ENCODE measurements at places on chromosomes 11 and 22. TPM values are rescaled to one million over a fixed set of nuclear protein-coding genes. Genes with fewer than 3 reads are reported as not detected.

The SNX32 gene
- 2.5 TPM for polyA plus RNA-seq

The CTNND1 gene
- polyA plus RNA-seq: 215 TPM

The CDKN1C gene
- 134 TPM for polyA plus RNA-seq

The PRR33 gene
- polyA plus RNA-seq: 0.27 TPM

The INS gene
- not detected for polyA plus RNA-seq

The UEVLD gene
- 23.9 TPM for polyA plus RNA-seq

The KCNJ1 gene
- 127 TPM for polyA plus RNA-seq

The STK33 gene
- polyA plus RNA-seq: 28.5 TPM

The MUC2 gene
- 0.14 TPM for polyA plus RNA-seq

The CASP1 gene
- 3.8 TPM for polyA plus RNA-seq

The LMO2 gene
- 27.8 TPM for polyA plus RNA-seq

DNA sequence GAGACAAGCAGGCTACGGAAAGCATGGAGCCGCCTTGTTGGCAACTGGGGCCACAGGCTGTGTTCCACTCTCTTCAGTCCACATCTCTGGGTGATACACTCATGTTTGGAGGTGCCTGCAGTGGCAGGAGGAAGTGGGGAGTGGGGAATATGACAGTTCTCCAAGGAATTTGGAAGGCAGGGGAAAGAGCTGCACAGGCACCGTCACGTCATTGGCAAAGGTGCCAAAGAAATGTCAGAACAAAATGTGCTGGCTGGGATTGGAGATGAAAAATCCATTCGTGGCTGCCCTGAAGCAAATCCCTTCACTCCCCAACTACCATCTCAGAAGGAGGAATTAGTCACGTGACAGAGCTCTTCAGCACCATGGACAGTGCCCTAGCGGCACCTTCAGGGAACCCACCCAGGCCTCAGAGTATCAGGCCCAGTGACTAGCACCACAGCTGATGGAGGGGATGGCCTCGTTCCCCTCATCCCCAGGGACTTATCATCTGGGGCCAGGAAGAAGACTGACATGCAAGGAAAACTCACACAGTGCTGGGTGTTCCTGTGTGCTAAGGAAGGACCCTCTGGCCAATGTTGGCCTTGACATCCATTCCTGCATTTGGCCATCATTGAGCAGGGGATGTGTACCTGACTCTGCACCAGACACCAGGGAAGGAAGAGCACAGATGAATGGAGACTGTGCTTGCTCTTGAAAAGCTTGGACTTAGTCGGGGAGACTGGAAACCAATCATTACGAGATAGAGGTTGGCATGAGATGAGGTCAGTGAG lies 48.5 kb upstream of the PRDM11 start:
- peak; percentile 74 for DNase-seq

- DNase-seq: no peak
These were observed 69.2 kb downstream of the PRSS23 start for GRCh38 chr11:86869531-86869930.

DNA sequence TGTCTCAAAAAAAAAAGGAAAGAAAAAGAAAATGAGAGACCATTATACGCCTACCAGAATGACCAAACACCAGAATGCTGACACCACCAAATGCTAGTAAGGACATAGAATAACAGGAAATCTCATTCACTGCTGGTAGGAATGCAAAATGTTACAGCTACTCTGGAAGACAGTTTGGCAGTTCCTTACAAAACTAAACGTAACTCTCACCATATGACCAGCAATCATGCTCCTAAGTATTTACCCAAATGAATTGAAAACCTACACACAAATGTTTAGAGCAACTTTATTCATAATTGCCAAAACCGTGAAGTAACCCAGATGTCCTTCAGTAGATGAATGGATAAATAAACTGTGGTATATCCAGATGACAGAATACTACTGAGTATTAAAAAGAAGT lies 7.2 kb downstream of the CHKA start:
- no peak for DNase-seq

GRCh38 chr11:129989149-129989813 lies 13.4 kb downstream of the PRDM10 start:
- DNase-seq: no peak

GRCh38 chr22:30094804-30095203 lies 14.5 kb downstream of the HORMAD2 start:
- no peak for DNase-seq

DNA sequence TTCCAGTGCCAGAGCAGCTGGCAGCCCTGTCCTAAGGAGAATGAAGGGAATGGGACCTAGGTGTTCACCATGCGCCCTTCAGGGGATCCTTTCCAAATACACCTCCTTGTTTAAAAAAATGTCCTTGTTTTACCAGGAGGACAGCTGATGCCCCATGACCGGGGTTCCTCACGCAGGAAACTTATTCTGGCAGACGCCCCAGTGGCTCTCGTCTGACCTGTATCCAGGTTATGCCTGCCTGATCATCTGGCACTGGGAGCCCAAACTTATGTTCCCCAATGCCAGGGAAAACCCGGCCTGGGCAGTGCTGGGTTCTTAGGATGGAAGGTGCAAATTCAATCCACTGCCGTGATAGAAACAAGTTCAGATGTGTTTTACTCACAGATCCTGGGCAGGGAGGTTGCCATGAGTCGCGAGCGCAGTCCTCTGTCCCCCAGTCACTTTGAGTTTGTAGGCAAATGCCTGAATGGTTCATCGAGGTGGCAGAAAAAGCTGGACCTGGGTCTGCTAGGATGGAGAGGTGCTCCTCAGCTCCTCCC lies 31.5 kb downstream of the MOV10L1 start:
- no peak for DNase-seq

- no peak for DNase-seq
These were observed 5.5 kb downstream of the H19 start for GRCh38 chr11:1992111-1992510.

- DNase-seq: no peak
These were observed 992.5 kb downstream of the OPCML start for GRCh38 chr11:132539590-132540368.

- no peak for DNase-seq
These were observed 44.6 kb upstream of the LIN7C start for GRCh38 chr11:27551127-27551526.

DNA sequence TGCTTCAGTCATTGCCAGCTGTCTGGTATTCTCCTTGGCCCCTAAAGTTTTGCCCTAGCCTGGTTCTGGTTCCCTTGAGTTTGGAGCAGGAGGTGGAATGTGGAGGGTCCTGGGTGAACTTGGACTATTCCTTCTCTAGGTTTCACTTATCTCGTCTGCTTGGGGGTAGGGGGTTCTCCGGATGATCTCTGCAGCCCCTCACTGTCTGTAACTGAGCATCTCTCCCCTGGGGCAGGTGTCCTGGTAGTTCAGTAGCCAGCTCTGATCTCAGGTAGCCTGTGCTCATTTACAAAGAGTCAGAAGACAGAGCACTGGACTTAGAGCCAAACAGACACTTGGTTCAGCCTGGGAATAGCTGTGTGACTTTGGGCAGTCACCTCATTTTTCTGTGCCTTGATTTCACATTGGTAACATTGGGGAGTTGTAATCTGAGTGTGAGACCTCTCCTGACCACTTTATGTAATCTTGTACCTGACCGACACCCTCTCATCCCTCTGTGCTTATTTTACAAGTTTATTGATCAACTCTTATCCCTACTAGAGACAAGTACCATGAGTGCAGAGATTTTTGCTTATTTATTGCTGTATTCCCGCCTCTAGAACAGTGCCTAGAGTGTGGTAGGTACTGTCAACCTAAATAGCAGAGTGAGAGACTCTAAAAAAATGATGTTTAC lies 804 bp downstream of the CCDC134 start:
- no peak for DNase-seq

GRCh38 chr22:35204807-35205775 lies 52.2 kb upstream of the HMGXB4 start:
- peak; percentile 37 for DNase-seq

DNA sequence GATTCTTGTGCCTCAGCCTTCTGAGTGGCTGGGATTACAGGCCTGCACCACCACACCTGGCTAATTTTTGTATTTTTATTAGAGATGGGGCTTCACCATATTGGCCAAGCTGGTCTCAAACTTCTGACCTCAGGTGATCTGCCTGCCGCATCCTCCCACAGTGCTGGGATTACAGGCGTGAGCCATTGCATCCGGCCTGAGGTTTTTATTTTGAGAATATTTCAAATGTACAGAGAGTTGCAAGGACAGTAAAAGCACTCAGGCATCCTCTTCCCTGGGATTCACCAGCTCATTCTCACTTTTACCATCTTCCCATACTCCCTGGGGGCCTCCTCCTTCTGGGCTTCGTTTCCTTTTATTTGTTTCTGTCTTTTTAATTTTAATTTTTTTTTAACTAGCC lies 12.1 kb downstream of the MED15 start:
- no peak for DNase-seq

DNA sequence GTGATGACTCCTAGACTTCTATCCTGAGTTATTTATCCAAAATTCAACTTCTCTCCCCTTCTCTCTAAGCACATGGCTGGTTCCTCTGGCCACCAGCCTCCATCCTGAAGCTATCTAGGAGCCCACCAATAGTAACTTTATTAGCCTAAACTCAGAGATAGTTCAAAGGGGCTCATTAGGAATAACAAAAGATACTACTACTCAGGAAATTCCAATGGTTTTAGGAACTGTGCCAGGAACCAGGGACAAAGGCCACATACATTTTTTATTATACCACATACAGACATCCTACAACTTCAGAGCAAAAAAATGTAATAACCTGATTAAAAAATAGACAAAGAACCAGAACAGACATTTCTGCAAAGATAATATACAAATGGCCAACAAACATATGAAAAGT lies 27.9 kb downstream of the SLC25A17 start:
- DNase-seq: no peak

- DNase-seq: no peak
These were observed 87.2 kb upstream of the PITPNB start for GRCh38 chr22:28006271-28006670.
